SIG-M5 (cell line): ENCODE measurements at places on chromosomes 7 and 10.

DNA sequence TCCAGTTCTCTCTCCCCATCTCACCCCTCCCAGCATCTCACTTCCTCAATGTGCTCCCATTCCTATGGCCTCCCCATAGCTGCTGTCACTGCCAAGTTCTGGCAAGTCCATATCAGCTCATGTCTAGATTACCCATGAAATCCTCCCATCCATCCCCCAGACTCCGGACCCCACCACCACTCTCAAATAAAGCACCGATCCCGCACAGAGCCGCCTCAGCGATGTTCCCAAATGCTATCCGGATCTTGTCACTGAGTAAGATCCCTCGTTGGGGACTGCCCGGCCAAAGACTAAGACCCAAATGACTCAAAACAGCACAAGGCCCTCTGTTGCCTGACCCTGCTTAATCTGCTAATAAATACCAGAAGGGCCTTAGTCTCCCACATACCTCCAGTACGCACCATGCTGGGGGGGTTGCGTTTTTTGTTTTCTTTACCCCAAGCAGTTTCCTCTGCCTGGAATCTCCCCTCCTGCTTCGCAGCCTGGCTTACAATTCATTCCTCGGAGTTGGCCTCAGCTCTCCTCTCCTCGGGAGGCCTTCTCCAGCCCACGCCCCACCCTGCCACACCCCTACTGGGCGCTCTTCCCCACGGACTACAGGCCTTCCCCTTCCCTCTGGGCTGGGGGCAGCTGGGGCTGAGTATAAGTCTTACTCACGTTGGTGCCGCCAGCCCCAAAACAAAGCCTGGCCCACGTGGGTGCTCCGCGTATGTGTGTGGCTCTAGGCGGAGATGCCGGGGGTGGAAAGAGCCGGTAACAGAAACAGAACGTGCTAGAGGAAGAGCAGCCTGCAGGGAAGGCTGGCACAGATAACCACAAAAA is 1.8 kb upstream of the DUSP5 start:
- no peak for DNase-seq

GRCh38 chr10:127338399-127339110 is 142.2 kb upstream of the INSYN2A start:
- no peak for DNase-seq

DNA sequence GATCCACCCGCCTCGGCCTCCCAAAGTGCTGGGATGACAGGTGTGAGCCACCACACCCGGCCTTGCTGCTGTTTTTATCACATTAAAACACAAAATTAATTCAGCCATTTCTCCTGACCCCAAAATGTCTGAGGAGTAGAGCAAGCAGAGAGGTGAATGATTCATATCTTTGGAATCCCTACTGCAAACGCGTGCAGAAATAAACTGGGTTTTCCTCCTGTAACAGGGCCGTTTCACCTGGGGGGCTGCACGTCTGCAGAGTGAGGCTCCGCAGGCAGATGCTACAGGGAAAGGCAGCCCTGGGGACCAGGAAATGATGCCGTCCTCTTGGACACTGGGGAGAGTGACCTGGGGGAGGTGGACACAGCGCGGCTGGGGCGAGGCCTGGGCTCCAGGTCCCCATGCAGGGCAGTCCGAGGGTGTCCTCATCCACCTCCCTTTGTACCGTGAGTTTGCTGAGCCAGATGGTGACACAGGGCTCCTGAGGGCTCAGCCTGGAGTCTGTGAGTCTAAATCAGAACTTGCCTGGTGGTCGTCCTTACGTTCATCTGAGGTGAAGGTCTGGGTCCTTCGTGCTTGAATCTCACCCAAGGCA is 41.9 kb downstream of the PDGFA start:
- DNase-seq: no peak

GRCh38 chr10:22986771-22987542 is 59.1 kb downstream of the ARMC3 start:
- DNase-seq: no peak

GRCh38 chr7:129559564-129559963 is 52.0 kb upstream of the NRF1 start:
- DNase-seq: no peak

DNA sequence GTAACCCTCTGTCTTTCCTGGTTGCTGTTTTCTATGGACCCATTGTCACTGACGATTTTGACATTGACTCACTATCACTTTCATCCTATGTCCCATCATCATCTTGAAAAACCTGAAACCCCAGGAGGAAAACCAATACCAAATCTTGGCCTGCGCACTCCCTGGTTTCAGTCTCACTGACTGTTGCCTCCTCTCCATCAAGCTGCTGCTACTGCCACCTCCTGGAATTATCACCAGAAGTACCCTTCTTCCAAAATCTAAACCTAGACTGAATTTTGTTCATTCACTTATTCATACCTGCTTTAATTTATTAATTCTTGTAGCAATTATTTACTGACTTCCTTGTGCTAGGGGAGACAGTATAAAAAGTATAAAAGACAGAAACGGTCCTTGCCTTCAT is 44.5 kb upstream of the ACBD5 start:
- DNase-seq: no peak

DNA sequence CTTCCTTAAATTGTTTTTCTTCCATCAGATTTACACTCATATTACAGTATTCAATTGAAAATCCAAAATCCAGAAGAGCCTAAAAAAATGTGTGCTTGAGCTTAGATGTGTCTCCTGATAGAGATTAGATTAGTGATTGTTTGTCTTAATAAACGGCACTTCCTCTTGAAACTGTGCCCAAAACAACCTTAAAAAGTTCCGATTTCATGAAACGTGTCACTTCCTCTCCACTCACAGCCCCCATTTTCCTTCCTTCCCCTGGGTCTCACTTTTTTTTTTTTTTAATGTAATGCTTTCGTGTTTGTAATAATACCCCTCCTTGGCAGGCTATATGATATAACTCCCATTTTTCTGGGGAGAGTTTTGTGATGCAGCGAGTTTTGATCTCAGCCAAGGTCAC is 114.8 kb upstream of the ADO start:
- no peak for DNase-seq

GRCh38 chr10:91012502-91012901 is 91.6 kb upstream of the ANKRD1 start:
- DNase-seq: no peak

GRCh38 chr7:157177333-157177982 is 38.7 kb downstream of the UBE3C start:
- DNase-seq: no peak
